ENCODE measurements at places on chromosomes 2 and 18.
A peak's percentile ranks its signal among the peaks of the same experiment; 100 is the strongest.

- DNase-seq, result no peak
These were observed 9.4 kb downstream of the ZNF24 start for GRCh38 chr18:35334821-35335220.

- DNase-seq, result no peak
These were observed 87.9 kb downstream of the SEPTIN10 start for GRCh38 chr2:109525836-109526235.

DNA sequence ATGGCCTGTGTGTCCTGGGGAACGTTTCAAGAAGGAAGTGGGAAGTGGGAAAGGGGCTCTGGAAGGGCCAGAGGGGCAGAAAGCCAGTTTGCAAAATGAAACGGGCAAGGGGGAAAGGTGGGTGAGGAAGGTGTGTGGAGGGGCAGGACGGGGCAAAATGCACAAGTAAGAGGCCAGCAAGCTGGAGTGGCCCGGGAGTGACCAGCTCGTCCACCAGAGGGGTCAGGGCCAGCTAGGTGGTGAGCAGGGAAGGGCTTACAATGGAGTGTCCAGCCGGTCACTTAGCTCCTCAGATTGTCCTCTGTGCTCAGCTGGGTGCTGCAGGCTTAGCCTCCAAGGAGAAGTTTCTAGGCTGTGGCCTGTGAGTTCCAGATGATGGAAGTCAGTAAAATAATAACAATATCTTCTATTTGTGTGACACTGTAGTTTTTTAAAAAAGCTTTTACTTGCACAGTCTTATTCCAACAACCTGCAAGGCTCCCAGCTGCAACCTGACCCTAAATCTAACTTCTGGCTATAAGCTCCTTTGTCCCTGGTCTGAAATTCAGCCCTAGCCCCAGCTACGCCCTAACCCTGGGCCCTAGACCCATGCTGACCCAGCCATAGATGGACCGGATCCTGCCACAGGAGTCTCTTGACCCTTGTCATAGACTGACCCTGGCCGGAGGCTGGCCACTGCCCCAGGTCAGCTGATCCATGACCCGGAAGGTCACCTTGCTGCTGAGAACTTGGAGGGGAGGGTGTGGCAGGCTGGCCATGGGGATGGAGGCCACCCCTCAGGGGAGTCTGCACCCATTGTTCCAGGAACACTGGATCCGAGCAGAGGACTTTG, 29.2 kb downstream of the MYO7B start:
- DNase-seq, result no peak

DNA sequence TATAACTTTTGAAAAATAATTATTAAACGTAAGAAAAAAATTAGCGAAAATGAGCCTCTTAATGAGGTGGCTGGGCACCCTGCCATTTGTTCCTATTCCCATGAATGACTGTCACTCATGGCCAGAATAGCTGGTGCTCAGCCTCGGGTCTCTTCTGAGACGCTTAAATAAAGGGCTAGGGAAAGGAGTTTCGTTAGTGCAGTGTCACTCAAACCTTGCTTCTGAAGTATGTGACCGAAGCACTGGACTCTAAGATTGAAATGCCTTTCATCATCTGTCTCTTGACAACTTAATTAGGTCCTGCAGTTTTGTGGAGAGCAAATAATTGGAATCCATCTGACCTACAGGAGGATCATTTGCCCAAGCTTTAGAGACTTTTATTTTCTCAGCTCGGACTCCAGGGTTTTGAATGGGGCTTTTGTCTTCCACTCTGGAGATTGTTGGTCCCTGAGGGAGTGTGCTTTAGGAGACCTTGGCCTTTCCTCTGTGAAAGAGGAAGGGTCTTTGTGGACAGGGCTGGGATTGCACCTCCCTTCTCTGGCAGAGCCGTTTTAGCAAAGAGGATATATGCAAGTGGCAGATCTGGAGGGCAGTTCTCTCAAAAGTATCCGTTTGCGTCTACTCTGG, 42.3 kb upstream of the FHOD3 start:
- DNase-seq, result no peak

- peak; percentile 36 for DNase-seq
These were observed 1.4 kb upstream of the SLC20A1 start for GRCh38 chr2:112644155-112644932.

DNA sequence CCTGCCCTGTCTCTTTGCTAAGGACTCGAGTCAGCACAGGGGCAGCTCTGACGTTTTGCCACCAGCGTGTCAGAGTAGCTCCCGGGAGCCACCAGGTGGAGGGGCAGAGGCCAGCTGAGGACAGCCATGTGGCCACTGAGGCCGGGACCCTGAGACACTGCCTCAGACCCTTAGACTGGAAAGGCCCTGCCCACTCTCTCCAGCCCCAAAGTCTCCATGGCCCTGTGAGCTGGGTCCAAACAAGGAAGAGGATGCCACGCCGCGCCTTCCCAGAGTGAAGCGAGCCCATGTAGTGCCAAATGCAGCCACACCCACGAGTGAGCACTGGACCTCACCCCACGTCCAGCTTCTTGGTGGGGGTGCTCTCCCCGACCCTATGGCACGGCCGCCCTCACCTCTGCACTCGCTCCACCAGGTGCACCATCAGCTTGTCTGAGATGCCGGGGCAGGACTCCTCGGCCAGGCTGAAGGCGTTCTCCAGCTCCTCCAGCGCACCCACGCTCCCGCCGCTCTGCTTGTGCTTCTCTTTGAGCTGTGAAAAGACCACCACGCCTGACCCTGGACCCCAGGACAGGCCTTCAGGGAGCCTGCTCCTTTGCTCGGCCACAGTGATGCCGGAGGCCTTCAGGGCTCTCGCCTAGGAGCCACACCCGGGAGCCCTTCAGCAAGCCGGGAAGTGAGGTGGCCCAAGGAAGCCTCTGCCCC, 12.2 kb downstream of the STK25 start:
- no peak for DNase-seq

- peak; percentile 27 for DNase-seq
These were observed 3.1 kb downstream of the PAIP2B start for GRCh38 chr2:71223767-71224333.

DNA sequence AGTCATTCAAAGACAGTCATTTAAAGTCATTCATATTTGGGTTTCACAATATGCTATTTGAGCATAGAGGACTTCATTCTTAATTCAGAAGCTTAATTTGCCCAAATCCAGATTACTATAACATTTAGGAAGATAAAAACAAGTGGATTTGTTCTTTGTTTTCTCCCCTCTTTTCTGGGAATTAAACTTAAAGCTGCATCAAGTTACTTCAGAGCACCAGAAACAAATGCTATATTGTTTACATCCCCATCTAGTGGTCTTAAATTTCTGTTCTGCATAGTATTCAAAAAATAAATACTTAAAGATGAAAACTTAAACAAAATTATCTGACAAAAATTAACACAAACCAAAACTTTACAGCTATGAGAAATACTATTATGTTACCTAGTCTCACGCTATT, 34.7 kb upstream of the MARCHF7 start:
- no peak for DNase-seq

- DNase-seq, result no peak
These were observed 74.8 kb downstream of the CDK15 start for GRCh38 chr2:201880993-201881611.

- DNase-seq, result no peak
These were observed 22.0 kb upstream of the FZD5 start for GRCh38 chr2:207791579-207792243.
